Nucleus accumbens (tissue), 56 donors: ENCODE measurements at places on chromosomes 5 and 9.

DNA sequence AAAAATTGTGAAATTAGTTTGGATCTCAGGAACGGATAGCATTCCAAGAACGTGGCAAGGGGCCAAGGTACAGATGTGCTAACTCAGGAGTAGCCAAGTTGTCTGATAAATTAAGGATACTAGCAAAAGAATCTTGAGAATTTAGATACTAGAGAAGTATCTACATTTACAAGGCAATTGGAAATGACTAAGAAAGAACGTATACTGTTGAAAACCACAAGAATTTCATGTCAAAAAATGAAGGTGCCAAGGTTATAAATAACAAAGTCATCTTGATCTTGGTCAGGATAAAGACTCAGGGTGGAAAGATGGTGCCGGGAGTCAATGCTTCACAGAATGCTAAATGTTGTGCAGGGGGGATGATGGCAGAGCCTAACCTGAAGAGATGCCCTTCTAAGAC is 19.2 kb downstream of the CAPSL start:
- no peak for DNase-seq

- DNase-seq = no peak
Measured at GRCh38 chr5:80122579-80122978, 87.4 kb downstream of the THBS4 start.

- no peak for DNase-seq
Measured at GRCh38 chr9:69499407-69499806, 172.8 kb downstream of the APBA1 start.

- no peak for DNase-seq
Measured at GRCh38 chr5:78649211-78649695, 681 bp upstream of the LHFPL2 start.

DNA sequence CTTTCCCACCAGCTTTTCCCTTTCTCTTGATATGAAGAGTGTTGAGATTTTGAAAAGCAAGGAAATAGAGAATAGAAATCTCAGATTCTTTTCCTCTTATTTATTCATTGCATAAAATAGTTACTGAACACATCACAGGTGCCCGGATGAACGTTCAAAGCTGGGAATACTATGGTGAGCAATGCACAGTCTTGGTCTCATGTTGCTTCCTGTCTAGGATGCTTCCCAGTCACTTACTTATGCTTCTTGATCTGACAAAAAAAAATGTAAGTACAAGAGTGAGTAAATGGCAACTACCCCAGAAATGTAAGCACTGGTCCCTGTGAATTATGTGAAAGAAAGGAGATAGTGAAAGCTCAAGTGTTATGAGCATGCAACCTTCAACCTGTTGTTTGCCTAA is 153.5 kb upstream of the S1PR3 start:
- DNase-seq = no peak

- no peak for DNase-seq
Measured at GRCh38 chr9:14515049-14515448, 178.2 kb downstream of the ZDHHC21 start.

DNA sequence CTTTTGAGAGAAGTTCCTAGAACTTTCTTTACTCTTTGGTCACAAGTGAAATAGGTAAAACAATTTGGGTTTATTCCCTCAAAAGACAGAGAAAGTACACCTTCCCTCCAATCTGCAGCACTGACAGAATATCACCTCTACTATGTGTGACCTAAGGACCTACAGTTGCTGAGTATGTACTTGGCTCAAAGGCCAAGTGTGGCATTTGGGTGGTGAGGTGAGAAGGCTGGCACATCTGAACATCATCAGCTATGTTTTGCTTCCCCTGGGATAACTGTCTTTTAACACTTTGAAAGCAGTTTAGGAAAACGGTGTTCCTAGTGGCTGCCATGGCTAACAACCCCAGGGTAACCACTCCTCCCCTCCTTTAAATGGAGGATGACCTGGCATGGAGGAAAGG is 17.6 kb downstream of the MIER3 start:
- no peak for DNase-seq

GRCh38 chr9:131227959-131228460 is 48.3 kb downstream of the FAM78A start:
- no peak for DNase-seq

GRCh38 chr9:36818242-36818938 is 215.7 kb downstream of the PAX5 start:
- DNase-seq = no peak
